ENCODE measurements at places on chromosomes 13 and 19.
A peak's percentile ranks its signal among the peaks of the same experiment; 100 is the strongest.

DNA sequence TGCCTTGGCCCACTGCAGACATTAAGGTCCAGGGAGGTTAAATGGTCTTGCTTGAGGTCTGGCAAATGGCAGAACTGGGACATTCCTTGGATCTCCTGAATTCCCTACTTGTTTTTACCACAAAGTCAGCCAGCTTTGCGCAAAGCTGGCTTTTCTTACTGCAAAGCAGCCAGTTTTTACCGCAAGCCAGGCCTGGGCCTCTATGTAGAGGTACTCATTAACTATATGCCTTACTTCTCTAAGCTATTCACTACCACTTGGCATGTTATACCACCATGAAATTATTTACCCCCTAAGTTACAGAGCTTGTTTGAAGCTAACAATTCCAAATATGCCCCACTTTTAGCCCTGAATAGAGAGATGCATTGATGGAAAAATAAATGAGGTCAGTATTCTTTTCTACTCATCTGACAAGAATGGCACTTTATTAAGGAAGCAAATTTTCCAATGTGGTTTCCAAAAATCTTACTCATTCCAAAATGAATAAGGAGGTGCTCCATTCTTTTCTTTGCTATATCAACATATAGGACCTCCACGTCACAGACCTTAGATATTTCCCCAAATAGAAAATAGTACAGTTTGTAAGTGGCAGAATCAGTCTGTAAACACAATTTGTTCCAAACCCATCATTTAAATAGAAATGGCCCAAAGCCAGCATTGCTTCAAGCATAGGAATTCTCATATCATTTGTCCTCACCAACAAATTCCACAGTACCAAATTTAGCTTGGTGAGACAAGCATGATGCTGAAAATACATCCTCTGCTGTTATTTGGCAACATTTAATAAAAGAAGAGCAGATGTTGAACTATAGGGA lies 143.9 kb upstream of the TSC22D1 start:
- H3K27me3 ChIP-seq = no peaks in the 10 kb centered on the region
- H3K36me3 ChIP-seq = no peaks in the 10 kb centered on the region
- no peaks in the 10 kb centered on the region for H3K4me1 ChIP-seq
- no peak for DNase-seq
- H3K4me3 ChIP-seq = no peak overlapping the region

- no peaks in the 10 kb centered on the region for H3K4me1 ChIP-seq
These were observed 18.4 kb upstream of the TUBGCP3 start for GRCh38 chr13:112606109-112607001.

GRCh38 chr19:54462655-54463530 lies 685 bp downstream of the LENG9 start:
- DNase-seq = peak; percentile 93
- peak overlapping the region; percentile 59 for H3K4me3 ChIP-seq

GRCh38 chr13:78649997-78650716 lies 8.8 kb downstream of the OBI1 start:
- peaks cover 30% of the 10 kb centered on the region for H3K4me1 ChIP-seq
- H3K27ac ChIP-seq = no peak overlapping the region
- no peak for DNase-seq
- no peaks in the 10 kb centered on the region for H3K27me3 ChIP-seq
- no peaks in the 10 kb centered on the region for H3K36me3 ChIP-seq
- H3K4me3 ChIP-seq = no peak overlapping the region

DNA sequence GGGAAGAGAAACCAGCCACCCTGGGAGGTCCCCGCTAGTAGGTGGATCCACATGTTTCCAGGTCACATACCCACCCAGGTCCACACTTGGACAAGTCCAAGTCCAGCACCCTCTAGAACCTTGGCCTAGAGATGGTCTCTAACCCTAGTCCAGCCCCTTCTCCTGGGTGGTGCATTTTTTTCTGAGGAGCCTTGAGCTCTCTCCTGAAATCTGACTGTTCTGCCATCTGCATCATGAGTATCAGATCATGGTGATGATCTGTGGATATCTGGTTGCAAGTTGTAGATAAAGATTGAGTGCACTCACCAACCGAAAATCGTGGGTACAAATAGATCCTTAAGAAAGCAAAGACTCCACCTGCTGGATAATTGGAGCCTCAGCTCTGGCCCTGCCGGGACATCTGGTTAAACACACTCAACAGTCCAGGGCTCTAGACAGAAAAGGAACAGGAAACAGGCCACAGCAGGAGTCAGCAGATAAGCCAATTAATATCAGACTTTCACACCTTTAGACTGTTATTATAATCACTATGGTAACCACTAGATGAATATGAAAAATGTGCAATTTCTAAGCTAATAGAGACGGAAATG lies 41.1 kb downstream of the GPR12 start:
- DNase-seq = no peak
- no peak overlapping the region for H3K27ac ChIP-seq
- peaks cover 8% of the 10 kb centered on the region for H3K27me3 ChIP-seq
- H3K4me1 ChIP-seq = no peaks in the 10 kb centered on the region

GRCh38 chr13:110133425-110134235 lies 173.3 kb downstream of the COL4A1 start:
- H3K27me3 ChIP-seq = no peaks in the 10 kb centered on the region
- no peak for DNase-seq
- H3K36me3 ChIP-seq = no peaks in the 10 kb centered on the region
- peaks cover 21% of the 10 kb centered on the region for H3K4me1 ChIP-seq
- H3K4me3 ChIP-seq = no peak overlapping the region

DNA sequence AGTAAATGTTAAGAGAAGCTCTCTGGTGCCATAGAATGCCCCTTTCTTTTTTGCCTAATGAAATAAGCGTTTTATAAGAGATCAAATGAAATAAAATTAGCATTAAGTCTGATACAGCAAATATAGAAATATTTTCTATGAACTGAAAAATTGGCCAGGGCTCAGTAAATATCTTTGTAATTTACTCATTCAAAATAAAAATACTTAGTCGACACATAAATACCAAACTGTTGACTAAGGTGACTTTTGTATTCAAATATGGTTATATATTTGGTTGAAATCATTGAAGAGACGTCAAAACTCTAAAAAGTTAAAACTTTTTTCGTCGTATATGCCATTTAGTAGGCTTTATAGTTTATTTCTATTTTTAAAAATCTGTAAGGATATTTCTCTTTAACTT lies 25.6 kb downstream of the IPO5 start:
- no peak overlapping the region for H3K4me3 ChIP-seq
- H3K36me3 ChIP-seq = no peaks in the 10 kb centered on the region
- peaks cover 7% of the 10 kb centered on the region for H3K4me1 ChIP-seq
- no peak for DNase-seq

Data from left lung (tissue), 14 donors.